Posterior vena cava (tissue), 2 donors: ENCODE measurements at places on chromosomes 3 and 15. TPM values are rescaled to one million over a fixed set of nuclear protein-coding genes. Genes with fewer than 3 reads are reported as not detected.
A peak's percentile ranks its signal among the peaks of the same experiment; 100 is the strongest.

DNA sequence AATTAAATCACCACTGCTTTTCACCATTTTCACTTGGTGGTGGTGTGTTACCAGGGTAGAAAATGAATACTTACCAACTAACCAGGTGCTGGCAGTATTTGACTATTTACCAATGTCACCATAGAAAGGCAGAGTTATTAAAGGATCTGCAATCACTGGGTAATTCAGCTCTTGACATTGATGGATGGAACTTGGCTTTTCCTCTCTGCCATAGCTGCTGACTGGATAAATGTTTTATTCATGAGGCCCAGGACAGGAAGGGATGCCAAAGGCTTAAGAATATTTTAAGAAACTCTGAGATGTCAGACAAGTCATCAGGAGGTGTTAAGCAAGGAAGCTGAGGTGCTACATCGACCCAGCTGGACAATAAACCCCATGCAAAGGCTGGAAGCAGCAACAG, 495.5 kb upstream of the CFAP20DC start:
- no peak for DNase-seq

DNA sequence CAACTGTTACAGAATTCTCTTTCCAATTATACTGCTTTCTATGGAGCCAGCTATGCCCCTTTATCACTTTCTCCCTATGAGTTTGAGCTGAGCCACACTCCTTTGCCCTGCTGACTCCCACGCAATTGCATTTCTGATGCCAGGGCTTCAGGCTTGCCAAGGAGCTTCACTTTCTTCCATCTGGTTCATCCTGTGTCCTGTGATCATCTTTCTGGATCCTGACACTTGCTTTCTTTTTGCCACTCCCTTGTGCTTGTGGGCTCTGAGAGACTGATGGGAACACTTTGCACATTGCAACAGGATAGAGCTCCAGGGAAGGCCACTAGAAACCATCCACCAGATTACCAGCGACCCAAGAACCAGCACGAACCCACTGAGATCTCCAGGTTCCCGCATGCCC, 77.0 kb upstream of the SEC13 start:
- DNase-seq, result no peak

DNA sequence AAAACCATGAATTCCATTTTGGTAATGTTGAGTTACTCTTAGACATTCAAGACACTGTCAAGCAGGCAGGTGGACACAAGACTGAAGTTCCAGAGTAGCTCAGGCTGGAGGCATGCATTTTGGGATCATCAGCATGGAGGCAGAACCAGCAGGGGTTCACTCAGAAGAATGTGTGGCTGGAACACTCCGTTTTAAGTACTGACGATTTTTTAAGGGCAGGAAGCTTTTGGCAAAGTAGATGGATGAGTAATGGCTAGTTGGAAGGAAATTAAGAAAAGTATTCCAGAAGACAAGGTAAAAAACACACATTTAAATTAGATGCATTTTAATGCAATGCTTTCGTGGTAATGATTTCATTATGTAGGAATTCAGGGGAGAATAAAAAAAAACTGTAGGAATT, 420.4 kb downstream of the ROBO2 start:
- no peak for DNase-seq

DNA sequence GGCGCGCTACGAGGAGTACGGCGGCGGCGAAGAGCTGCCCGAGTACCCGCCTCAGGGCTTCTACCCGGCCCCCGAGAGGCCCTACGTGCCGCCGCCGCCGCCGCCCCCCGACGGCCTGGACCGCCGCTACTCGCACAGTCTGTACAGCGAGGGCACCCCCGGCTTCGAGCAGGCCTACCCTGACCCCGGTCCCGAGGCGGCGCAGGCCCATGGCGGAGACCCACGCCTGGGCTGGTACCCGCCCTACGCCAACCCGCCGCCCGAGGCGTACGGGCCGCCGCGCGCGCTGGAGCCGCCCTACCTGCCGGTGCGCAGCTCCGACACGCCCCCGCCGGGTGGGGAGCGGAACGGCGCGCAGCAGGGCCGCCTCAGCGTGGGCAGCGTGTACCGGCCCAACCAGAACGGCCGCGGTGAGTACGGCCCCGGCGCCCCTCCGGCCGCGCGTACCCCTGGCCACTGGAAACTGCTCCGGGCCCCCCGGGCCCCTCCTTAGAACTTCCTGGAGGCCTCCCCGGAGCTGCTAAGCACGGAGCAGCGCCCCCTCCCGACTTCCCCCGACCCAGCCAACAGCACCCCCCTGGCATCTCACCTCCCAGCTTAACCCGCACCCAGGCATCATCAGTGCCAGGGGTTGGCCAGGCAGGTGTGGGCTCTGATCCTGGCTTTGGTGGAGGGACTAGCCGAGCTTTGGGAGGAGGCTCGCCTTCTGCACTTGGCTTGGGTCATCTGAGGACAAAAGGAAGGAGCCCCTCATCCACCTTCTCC, 1.4 kb downstream of the LOXL1 start:
- DNase-seq, result peak; percentile 91

- DNase-seq, result no peak
Observed at GRCh38 chr3:30686799-30687198, 80.4 kb downstream of the TGFBR2 start.

DNA sequence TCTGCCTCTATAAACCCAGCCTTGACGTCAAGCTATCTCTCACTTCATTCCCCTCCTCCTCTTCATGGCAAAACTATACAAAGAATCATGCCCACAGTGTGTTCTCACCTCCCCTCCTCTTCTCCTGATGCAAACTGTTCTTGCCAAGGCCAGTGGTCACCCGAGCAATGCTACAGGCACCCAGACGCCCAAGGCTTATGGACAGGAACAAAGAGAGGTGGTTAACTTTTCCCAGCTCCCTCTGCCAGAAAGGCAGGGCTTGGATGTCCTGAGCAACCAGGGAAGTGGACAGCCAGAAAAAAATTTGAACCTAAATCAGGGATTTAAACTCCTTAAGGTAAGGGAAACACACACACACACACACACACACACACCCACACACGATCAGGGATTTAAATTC, 5.1 kb downstream of the SLC41A3 start:
- DNase-seq, result no peak

DNA sequence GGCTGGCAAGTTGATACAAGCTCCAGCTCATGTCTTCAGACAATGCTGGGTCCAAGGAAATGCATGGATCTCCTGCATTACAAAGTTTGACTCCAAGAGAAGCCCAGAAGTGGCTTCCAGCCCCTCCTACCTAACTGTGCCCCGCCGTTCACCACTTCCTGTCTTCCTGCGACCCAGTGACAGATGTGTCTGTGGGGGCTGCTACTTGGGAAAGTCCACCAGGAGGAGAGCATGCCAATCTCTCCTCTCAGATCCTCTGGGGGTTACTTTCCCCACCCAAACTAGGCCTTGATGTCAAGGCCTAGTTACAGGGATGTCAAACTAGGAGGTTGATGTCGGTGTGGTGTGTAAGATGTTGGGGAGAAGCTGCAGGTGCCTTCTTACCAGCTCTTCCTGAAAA, 133.6 kb upstream of the RASGRP1 start:
- no peak for DNase-seq

The CD96 gene
- total RNA-seq, result 1.1 TPM
